Pancreas (tissue), 10 donors: ENCODE measurements at places on chromosomes 2 and 18. TPM values are rescaled to one million over a fixed set of nuclear protein-coding genes. Genes with fewer than 3 reads are reported as not detected.

D2HGDH gene
- 18.5 TPM for total RNA-seq

HAAO gene
- 16.1 TPM for total RNA-seq

HOXD10 gene
- not detected for total RNA-seq

RAB3GAP1 gene
- total RNA-seq = 25.3 TPM

NLRC4 gene
- 0.32 TPM for total RNA-seq

RPRD1A gene
- total RNA-seq = 30.9 TPM

UPP2 gene
- total RNA-seq = not detected

SH2D6 gene
- total RNA-seq = 3.7 TPM

CDK5R2 gene
- 0.59 TPM for total RNA-seq

COBLL1 gene
- 62.5 TPM for total RNA-seq

HOXD12 gene
- total RNA-seq = not detected

OR6B2 gene
- not detected for total RNA-seq

PLCD4 gene
- total RNA-seq = 0.58 TPM

SPRED2 gene
- total RNA-seq = 20.0 TPM

PIEZO2 gene
- total RNA-seq = 3.9 TPM
